GM23338 (cell line): ENCODE measurements at places on chromosomes 11 and 22. TPM values are rescaled to one million over a fixed set of nuclear protein-coding genes. Genes with fewer than 3 reads are reported as not detected.

DNA sequence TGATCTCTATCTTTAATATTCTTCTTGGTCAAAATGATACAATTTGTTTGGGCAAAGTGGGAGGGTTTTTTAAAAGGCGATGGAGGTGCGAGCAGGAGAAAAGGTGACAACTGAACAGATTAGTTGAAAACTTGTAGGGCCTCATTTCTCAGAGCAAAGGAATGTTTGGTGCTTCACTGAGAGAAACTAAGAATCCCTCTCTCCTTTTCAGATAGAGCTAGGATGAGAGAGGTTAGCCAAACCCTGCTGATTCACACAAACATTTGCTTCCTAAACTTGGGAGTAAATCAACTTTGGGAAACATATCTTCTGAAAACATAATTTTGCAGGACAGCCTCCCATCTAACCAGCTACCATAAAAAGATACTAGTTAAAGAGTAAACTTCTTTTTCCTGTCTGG, 57.0 kb downstream of the PHF21A start:
- peak; percentile 44 for DNase-seq

GRCh38 chr22:29635734-29636357, 32.4 kb downstream of the NF2 start:
- DNase-seq = peak; percentile 81

DNA sequence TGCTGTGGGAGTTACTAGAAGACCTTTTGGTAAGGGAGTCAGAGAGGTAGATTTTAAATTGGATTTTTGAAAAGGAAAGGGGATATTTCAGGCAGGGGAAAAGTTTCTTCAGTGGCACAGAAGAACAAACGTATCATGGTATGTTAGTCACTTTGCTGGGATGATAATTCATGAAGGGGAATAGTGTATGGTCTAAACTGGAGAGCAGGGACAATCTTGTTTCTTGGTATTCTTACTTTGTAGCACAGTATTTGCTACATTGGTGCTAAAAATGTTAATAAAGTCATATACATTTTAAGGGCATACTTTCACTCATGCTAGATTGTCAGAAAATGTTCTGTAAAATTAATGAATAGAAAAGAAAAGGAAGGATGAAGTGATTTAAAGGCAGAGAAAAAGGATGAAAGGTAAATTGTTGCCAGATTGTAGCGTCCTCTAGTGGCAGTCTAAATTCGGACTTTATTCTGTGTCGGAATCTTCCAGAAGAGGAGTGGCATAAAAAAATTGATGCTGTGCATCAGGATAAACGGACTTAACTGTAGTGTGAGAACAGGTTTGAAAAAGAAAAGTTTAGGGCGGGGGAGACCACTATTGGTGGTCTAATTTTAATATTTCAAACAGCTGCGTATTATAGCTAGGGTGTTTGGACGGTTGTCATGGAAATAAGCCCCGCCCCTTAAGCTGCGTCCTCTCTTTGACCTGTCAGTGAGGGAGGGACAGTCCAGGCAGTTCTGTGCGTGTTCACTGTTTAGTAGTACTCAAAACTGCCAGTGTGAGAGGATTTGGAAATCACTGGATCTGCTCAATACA, at the start of gene BCO2:
Gene BCO2, plus strand, starts transcription at position 724 of the 810 bp plus-strand sequence. CDS start 90 bp downstream, outside the sequence.
- peak; percentile 74 for DNase-seq

DNA sequence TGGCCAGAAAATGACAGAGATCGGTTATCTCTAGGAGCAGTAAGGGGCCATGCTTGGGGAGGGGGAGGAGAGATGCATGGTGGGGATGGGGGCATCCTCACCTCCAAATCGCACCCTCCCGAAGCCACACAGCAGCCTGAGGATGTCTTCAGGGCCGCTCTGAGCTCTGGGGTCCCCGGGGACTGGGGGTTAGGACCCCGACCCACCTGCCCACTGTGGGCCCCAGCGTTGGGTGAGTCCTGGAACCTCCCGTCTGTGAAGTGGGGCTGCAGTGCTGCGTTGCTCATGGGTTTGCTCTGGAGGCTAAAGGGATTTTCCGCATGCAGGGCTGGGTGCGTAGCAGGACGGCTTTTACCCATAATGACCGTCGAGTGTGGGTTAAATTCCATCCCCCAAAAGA, 1046.3 kb downstream of the BRD1 start:
- DNase-seq = no peak

GRCh38 chr11:125390946-125391345, 105.1 kb downstream of the FEZ1 start:
- peak; percentile 55 for DNase-seq

GRCh38 chr11:1513326-1514296, 27.0 kb upstream of the MOB2 start:
- no peak for DNase-seq

DNA sequence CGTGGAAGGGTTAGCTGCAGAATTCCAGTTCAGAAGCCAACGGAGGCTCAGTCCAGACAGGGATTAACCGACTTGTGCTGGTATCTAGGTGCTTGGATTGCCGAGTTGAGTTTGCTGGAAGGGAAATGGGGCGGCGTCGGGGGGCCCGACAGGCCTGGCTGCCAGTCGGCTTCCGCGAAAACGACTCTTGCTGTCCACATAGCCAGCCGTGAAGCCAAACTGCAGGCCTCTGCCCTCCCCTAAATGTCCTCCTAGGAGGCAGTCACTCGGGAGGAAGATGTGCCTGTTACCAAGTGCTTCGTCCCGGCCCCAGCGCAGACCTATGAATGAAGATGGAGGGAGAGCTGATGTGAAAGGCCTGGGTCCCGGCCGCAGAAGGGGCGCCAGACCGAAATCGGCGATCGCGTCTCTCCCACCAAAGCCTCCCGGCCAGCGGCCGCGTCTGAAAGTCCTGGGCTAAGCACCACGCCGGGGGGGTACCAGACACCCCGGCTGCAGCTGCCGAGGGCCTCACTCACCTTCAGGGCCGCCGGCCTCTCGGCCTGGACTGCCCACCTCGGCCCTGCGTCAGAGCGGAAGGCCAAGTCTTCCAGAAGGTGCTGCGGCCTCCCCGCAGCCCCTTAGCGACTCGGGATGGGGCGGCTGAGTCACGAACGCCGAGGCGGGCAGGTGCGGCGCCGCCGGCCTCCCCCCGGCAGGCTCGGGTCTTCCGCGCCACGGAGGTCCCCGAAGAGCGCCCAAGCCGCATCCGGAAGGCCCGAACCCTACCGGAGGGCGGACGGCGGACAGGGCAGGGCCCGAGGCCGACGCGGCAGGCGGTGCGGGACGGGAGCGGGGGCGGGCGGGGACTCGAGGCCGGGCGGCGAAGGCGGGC, 7.5 kb downstream of the DPAGT1 start:
- peak; percentile 48 for DNase-seq

GRCh38 chr11:72129381-72129780, 6.1 kb upstream of the FOLR3 start:
- DNase-seq = no peak

GRCh38 chr22:29393019-29393608, 4.7 kb upstream of the AP1B1 start:
- DNase-seq = no peak

GRCh38 chr11:94144216-94144615, 15.6 kb downstream of the PANX1 start:
- DNase-seq = no peak

DNA sequence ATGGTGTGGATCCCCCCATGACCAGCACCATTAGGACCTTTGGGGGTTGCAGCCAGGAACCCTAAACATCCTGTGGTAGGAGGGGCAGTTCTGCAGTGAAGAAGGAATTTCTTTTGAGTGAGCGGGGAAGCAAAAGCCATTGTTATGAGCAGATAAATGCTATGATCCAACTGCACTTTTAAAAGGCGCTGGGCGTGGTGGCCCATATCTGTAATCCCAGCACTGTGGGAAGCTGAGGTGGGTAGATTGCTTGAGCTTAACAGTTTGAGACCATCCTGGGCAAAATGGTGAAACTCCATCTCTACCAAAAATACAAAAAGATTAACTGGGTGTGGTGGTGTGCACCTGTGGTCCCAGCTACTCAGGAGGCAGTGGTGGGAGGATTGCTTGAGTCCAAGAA, 5.9 kb upstream of the TOMM22 start:
- DNase-seq = no peak

DNA sequence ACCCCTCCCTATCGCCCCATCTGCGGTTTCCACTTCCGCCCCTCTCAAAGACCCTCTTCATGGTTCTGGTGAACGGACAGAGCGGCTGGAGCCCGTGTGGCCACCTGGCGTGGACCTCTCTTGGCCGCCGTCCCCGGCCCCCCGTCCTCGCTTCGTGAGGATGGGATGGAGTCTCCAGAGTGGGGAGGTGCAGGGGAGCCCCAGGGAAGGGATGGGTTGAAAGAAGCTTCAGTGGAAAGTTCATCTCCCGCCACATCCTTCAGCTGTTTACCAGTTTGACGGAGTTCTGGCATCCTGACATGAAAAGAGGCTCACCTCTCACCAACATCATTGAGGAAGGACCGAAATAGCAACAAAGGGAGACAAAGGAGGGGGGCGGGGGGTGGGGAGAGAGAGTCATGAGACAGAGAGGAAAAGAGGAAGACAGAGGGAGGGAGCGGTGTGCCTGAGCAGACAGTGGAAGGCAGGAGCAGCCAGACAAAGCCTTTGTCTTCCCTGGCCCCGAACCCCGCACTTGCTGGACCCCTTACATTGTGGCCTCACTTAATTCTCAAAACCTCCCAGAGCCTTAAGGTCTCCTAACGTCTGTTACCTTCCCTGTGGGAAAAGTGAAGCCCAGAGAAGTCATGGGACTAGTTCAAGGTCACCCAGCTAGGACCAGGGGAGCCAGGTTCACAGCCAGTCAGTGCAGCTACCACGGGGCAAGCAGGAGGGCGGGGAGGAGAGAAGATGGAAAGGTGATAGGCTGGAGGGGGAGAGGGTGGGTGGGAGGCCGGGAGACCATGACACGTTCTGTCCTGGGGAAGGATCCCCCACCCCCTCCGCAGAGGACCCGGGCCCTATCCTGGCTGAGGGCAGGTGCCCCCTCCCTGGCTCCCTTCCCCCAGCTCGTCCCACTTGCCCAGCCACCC, 54.9 kb downstream of the CD6 start:
- no peak for DNase-seq

DNA sequence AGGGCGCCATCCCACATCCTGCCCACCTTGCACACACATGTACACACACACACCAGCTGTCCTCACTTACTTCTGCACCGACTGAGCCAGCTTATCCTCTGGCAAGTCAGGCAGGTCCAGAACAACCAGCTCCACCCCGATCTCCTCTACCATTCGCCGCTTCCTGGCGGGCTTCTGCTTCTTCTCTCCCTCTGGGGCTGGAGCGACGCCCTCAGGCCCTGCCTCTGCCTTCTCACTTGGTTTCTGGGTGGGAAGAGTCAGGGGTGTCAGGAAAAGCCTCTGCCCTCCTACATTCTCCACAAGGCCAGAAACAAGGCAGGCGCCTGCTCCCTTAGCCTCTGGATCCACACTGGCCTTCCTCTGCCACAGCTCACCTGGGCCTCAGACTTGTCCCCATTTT, 8.4 kb downstream of the HYOU1 start:
- no peak for DNase-seq

DNA sequence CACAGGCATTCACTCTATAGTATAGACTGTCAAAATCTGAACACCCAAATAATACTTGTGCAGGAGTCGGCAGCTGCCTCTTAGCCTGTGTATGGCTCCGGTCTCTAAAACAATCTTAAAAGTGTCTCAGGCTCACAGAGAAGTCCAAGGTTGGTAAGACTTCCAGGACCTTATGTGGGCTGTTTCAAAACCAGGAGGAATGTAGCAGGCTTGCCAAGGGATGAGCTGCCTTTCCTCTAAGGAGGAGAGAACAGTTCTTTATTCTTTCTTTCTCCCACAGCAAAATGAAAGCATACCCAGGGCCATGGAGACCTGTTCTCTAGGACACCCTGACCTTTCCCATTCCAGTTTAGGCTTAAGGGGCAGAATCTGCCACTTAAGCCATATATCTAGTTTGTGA, 176.5 kb downstream of the TRPC6 start:
- DNase-seq = no peak

DNA sequence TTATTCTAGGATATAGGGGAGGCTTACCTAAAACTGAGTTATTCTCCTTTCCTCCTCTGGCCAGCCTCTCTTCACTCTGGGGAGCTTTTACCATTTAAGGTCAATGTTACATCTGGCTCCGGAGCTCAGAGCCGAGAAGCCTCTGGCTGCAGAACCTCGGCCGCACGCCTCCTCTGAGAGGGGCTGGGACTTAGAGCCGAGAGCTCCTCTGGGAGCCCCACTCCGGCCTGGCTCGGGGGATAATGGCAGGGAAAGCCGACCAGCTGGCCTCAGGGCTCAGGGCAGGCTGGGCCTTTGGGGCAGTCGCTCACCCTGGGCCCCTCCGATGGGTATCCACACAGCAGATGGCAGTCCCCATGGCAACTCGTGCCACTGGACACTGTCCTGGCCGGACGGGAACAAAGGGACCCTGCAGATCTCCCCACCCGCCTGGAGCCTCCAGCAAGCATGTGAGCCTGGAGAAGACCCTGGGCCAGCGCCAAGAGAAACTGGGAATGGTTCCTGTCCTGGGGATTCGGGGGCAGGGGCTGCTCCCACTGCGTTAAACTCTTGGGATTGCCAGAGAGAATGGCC, at the start of gene IRAG1:
Gene IRAG1, minus strand, starts transcription at position 247 of the 573 bp plus-strand sequence. Its CDS starts 153 bp downstream, at position 94.
- DNase-seq = peak; percentile 34

DNA sequence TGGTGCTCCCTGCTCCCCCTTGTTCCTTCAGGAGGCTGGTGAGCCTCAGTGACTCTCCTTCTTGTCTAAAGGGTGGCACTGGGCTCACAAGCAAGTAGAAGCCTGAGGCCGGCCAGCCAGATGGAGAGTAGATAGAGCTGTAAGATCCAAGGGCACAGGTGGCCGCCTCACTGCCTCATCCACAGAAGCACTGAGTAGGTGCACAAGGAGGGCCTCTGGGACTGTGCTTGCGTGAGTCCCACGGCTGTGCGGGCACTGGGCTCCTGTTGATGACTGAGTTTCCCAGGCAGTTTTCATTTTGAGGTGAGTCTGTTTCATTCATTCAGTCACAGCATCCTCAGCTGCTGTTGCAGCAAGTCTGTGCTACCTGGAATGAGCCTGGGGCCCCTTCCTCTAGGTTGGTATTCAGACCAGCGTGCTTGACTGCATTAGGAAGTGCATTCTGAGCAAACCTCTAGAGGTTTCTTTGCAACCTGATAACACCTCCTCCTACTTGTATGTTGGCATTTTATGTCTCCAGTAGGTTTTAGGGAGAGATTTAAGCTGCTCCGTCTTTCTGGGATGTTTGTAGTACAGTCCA, 184.0 kb downstream of the TBC1D22A start:
- no peak for DNase-seq

- no peak for DNase-seq
These were observed 17.6 kb upstream of the CLPB start for GRCh38 chr11:72451831-72452376.

- DNase-seq = peak; percentile 79
These were observed 2.9 kb upstream of the ARFGAP2 start for GRCh38 chr11:47179655-47179991.

ZNF215 gene
- 18.8 and 20.8 TPM in 2 replicates for total RNA-seq

UNC93B1 gene
- total RNA-seq = 28.0 and 34.4 TPM in 2 replicates

DCDC1 gene
- total RNA-seq = 0.27 and 0.56 TPM in 2 replicates

ARHGAP20 gene
- 0.31 and 0.54 TPM in 2 replicates for total RNA-seq

APOL5 gene
- not detected in 2 replicates for total RNA-seq

OR8J3 gene
- total RNA-seq = not detected in 2 replicates

DLG2 gene
- 14.4 and 19.8 TPM in 2 replicates for total RNA-seq

IL10RA gene
- total RNA-seq = 0.10 and 0.23 TPM in 2 replicates

CHID1 gene
- total RNA-seq = 51.2 and 67.3 TPM in 2 replicates

MMP10 gene
- 0.10 and 0.31 TPM in 2 replicates for total RNA-seq

MRGPRX3 gene
- not detected in 2 replicates for total RNA-seq

LRRN4CL gene
- 0.12 and 0.21 TPM in 2 replicates for total RNA-seq
